NCI-H1930 (cell line): ENCODE measurements at places on chromosomes 5 and 9.

GRCh38 chr9:3888497-3888858, 362.7 kb upstream of the RFX3 start:
- no peak for DNase-seq

- no peak for DNase-seq
Measured at GRCh38 chr5:96675882-96676281, 13.7 kb downstream of the CAST start.

DNA sequence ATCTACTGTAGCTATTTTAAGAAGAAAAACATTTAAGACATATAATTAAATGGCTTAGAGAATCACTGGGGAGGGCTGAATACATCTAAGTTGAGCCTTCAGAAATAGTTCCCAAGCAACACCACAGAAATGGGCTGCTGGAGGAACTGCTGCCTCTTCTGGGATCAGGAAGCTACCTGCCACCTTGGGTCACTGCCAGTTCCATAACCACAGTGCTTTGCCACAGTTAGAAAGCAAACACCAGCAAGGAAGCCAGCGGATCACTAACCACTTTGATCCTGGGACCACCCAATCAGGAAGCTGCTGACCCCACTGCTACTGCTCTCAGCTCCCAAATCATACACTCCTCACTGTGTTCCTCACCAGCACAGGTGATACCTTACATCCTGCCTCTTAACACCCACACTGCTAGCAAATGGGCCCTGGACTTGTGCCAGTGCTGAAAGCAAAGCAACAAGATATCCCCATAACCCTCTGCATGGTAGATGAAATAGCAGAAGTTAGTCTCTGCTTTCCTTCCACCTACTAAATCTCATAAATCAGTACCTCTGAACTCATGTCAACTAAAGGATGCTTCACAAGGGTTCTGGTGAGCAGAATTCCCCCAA, 346.9 kb downstream of the DEPDC1B start:
- no peak for DNase-seq

DNA sequence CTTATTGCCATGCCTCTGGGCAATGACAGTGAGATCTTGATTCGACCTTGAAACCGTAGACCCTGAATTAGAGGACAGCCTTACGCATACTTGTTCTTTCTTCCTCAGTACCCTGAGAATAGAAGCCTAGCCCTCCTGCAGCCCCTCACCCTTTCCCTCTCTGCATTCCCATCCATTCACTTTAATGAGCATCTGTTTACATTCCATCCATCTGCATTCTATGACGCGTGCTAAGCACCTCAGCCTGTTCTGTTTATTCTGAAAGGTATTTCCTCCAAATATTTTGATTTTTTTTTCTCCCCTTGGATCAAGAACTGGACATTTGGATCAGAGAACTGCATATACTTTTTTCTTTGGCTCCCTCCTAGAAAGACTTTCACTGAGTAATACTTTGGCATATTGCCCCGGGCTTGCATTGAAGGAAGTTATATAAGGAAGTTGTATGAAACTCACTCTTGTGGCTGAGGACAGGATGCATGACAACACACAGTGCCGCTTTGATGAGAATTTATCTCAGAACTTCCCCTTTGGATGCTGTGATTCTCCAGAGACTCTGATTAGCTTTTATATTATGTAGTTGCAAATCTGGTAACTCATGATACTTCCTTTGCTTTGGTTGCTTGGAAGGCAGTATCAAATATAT, 15.7 kb downstream of the TMEM8B start:
- DNase-seq: no peak

DNA sequence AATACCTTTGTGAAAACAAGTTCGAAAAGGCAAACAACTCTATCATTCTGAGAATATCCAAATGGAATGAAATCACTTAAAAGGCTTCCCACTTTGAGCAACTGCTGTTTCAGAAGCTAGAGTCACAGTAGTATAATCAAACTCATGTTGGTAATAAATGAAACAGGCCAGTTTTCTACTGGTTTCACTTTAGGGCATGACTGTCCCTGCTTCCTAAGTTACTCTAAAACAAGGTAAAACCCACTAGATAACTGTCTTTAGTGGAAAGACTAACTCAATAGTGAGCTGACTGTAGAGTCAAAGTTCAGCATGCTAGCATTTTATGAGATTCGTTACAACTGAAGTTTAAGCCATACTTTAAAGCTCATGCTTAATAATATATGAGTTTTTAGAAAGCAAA, 6.0 kb downstream of the CDC26 start:
- DNase-seq: no peak

DNA sequence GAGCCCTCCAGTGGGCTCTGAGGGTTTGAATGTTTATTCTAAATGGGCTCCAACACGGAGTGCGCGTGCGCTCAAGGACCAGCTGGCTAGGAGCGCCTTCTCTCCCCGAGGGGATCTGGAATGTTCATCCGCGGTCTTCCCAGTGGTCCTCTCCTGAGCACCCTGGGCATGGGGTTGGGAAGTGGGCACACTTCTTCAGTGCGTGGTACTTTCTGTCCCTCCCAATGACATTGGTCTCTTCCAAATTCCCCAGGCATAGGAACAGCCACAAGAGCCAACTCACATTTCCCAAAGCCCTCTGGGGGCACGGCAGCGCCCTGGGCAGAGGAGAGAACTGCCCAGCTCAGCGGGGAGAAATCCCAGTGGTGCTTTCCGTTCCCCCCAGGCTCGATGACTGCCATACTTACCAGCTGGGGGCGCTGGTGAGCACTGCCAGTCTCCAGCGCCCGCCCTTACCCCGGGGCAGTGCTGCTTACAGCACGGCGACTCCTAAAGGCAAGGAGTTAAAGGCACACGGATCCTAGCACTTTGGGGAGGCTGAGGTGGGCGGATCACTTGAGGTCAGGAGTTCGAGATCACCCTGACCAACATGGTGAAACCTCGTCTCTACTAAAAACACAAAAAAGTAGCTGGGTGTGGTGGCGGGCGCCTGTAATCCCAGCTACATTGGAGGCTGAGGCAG, 29.9 kb upstream of the OBP2B start:
- no peak for DNase-seq

DNA sequence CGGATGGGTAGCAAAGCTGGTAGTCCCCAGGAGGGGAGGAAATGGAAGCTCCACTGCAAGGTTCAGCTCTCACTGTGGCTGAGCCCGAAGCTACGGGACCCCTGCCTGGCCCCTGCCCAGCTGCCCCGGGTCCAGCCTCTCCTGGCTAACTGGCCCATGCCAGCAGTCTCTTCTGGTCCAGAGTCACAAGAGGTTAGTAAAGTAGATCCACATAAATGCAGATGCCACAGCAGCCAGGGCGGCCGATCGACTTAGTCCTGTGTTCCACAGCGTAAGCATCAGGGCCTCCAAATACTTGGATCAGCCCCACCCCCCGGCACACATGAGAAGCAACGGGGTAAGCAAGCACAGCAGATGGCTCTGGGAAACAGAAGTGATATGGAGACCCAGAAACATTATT, 42.1 kb downstream of the MRPL36 start:
- DNase-seq: no peak

GRCh38 chr9:131720330-131720729, 19.5 kb downstream of the RAPGEF1 start:
- DNase-seq: no peak

DNA sequence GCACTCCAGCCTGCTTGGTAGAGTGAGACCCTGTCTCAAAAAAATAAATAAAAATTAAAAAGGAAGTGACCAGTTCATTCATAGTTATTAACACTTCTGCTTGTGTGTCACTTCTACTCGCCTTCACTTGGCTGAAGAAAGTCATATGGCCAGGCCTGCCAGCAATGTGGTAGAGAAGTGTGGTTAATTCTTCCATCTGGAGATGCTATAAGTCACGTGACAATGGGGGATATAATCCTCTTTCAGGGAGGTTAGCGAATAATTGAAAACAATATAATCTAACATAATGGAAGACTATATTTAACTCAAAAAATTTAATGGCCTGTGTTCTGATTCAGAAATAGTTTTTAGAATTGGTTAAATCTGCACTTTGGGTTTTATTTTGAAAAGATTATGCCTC, 305.6 kb downstream of the DOCK8 start:
- no peak for DNase-seq

DNA sequence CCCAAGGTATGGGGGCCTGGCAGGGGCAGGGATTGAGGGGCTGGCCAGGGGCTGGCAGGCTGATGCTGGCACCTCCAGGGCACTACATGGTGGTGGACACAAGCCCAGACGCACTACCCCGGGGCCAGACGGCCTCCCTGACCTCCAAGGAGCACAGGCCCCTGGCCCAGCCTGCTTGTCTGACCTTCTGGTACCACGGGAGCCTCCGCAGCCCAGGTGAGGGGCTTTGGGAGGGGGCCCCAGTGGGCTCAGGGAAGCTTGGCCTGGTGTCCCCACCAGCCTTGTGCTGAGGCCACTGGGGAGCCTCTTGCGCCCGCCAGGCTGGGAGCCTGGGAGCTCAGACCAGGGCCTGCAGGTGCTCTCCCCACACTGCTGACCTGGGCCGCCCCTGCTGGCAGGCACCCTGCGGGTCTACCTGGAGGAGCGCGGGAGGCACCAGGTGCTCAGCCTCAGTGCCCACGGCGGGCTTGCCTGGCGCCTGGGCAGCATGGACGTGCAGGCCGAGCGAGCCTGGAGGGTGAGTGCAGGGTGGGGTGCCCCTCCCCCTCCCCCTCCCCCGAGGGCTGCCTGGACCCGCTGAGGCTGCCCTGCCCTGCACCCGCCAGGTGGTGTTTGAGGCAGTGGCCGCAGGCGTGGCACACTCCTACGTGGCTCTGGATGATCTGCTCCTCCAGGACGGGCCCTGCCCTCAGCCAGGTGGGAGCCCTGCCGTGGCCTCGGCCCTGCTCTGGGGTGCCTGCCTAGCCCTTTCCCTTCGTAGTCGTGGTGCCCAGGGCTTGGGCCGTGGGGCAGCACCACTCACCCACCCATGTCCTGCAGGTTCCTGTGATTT, 5.7 kb downstream of the MAMDC4 start:
- no peak for DNase-seq

DNA sequence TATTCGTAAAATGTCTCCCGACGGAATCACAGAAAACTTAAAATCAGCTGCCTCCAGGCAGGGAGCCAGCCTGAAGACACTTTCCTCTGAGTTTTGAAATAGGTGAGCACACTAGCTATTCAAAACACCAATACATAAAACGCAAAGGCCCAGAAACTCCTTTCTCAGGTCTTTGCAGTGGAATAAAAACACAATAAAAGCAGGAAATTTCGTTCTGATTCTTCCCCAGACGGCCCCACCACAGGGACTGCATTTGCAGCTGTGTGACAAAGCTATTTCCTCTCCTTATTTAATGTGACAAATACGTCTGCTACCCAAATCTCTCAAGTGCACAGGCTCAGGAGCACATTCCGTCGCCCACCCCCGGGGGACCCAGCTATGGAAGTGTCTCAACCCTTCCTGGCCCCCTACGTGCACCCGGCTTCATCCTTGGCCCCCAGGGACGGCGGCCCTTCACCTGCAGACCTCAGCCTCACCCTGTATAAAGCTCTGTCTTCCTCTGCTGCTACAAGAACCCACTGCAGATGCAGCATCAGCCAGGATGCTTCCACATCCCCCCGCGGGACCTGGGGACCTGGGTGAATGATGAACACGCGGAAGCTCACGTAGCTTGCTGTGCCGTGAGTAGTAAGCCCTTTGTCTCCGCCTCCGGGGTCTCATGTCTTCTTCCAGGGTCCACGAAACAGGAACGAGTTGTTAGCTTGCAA, 24.9 kb downstream of the AHRR start:
- DNase-seq: no peak

DNA sequence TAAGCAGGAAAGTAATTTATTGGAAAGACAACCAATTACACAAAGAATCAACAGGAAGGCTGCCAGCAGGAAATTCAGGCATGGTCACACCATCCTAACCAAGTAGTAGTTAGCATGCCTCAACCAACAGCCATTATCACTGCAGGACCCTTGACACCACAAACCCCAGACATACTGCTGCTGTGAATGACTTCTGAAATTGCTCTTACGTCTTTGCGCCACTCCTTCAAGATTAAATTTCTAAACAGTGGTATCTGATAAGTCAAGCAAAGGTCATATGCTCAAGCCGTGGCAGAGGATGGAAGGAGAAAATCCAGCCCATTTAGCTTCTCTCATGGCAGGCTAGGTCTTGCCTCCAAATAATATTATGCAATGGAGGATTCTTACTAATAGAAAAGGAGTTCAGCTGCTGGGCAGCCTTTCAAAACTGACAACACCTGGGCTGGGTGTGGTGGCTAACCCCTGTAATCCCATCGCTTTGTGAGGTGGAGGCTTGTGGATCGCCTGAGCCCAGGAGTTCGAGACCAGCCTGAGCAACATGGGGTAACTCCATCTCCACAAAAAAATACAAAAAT, 5.0 kb upstream of the PTGER4 start:
- no peak for DNase-seq

- DNase-seq: no peak
Measured at GRCh38 chr9:12712532-12712931, 19.3 kb downstream of the TYRP1 start.

DNA sequence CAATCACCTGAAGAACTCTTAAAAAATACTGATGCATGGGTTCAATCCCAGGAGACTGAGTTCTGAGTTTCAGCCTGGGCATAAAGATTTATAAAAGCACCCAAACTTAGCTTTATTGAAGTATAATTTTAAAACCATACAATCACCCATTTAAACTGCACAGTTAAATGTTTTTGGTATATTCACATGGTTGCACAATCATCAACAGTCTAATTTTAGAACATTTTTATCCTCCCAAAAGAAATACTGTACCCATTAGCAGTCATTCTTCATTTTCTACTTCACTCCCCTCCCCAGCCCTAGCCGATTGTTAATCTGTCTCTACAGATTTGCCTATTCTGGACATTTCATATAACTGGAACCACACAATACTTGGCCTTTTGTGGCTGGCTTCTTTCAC, 141.7 kb downstream of the ARSB start:
- no peak for DNase-seq

DNA sequence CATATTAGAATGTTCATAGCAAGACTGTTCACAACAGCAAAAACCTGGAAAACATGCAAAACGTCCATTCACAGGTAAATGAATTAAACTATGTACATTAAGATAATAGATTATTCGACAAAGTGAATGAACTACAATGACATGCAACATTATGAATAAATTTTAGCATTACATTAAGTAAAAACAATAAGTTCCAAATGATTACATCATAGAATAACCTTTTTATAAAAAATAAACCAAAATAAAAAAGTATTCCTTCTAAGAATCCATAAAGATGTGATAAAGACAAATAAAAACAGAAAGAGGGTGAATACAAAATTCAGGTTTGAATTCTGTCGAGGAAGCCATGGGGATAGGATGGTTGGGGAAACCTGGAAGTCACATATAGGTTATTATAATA, 57.3 kb downstream of the STRBP start:
- DNase-seq: no peak

GRCh38 chr5:156446526-156446925, 119.6 kb downstream of the SGCD start:
- DNase-seq: no peak

DNA sequence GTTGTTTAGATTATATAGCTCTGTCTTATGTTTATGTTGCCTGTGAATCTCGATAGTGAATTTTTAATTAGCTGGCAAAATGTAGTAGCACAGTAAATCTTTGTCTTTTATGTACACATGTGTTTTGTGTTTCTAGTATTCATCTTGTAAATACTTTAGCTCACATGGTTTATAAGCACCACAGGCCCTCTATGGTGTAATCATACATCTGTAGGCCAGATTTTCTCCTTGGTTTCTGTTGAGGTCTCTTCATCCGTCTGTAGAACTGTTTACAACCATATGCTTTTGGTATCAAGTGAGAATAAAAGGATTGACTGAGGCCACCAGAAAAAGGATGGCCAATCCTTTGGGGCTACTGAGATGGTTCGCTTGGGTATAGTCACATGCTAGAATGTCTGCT, 45.0 kb downstream of the PRR16 start:
- DNase-seq: no peak

GRCh38 chr9:96449523-96449844, 485 bp upstream of the HABP4 start:
- no peak for DNase-seq

- DNase-seq: no peak
Measured at GRCh38 chr9:137371946-137372651, 50.9 kb downstream of the EXD3 start.
